ENCODE measurements at places on chromosomes 2 and 18. TPM values are rescaled to one million over a fixed set of nuclear protein-coding genes. Genes with fewer than 3 reads are reported as not detected.
A peak's percentile ranks its signal among the peaks of the same experiment; 100 is the strongest.

GRCh38 chr18:293536-293935 lies 25.7 kb upstream of the THOC1 start:
- no peak for DNase-seq
- no peaks in the 10 kb centered on the region for H3K36me3 ChIP-seq
- no peaks in the 10 kb centered on the region for H3K4me1 ChIP-seq

DNA sequence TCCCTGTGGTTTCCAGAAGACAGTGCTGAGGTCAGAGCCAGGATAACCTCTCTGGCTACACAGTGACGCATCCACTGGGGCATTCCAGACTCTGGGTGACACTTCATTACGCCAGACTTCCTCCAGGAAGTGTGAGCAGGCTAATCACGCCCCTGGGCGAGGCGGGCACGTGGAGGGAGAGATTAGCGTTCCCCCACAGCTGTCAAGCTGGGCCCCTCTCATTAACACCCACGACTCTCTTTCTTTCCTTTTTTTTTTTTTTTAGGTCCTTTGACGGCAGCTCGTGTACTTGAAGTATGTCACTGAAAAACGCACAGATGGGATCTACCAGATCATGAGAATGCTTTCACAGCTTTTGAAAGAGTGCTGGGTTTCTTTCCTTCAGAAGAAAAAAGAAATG lies 274.6 kb downstream of the AFF3 start:
- no peaks in the 10 kb centered on the region for H3K36me3 ChIP-seq
- DNase-seq = peak; percentile 56
- H3K27me3 ChIP-seq = no peaks in the 10 kb centered on the region

DNA sequence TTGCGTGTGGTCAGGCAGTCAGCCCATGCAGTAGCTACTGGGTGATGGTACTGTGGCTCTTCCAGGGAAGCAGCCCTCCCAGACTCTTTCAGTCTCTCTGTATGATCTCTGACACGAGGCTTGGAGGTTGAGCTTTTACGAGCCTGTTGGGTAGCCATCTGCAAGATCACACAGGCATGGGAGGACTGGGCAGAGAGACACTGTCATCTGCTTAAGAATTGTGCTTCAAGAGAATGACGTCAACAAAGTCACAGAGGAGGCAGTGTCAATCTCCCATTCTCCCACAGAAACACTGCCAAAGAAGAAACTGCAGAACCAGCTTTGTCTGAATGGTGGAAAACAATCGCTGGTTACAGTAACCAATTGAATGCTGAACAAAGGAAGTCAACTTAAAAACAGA lies 78.4 kb upstream of the MC2R start:
- H3K27me3 ChIP-seq = no peaks in the 10 kb centered on the region
- H3K4me1 ChIP-seq = no peaks in the 10 kb centered on the region
- H3K4me3 ChIP-seq = no peak overlapping the region
- no peak overlapping the region for H3K27ac ChIP-seq
- DNase-seq = no peak

DNA sequence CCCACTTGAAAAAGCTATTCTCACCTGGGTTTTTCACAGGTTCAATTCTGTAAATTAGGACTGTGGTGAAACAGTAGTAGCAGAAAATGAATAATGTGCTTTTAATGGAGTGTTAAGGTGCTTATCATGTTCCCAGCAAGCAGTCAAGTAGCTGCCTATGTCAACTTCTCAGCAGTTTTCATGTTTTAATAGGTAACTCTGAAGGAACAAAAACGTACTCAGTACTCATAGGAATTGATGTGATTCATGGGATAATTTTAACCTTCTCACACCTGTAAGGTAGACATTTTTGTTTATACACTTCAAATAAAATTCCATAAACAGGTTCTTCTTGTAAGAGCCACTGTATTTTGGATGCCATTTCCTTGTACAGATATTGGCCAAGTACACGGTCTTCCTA lies 801.6 kb downstream of the MBD2 start:
- no peaks in the 10 kb centered on the region for H3K27me3 ChIP-seq
- H3K27ac ChIP-seq = no peak overlapping the region
- H3K4me3 ChIP-seq = no peak overlapping the region
- H3K4me1 ChIP-seq = no peaks in the 10 kb centered on the region
- H3K36me3 ChIP-seq = peaks cover 6% of the 10 kb centered on the region

DNA sequence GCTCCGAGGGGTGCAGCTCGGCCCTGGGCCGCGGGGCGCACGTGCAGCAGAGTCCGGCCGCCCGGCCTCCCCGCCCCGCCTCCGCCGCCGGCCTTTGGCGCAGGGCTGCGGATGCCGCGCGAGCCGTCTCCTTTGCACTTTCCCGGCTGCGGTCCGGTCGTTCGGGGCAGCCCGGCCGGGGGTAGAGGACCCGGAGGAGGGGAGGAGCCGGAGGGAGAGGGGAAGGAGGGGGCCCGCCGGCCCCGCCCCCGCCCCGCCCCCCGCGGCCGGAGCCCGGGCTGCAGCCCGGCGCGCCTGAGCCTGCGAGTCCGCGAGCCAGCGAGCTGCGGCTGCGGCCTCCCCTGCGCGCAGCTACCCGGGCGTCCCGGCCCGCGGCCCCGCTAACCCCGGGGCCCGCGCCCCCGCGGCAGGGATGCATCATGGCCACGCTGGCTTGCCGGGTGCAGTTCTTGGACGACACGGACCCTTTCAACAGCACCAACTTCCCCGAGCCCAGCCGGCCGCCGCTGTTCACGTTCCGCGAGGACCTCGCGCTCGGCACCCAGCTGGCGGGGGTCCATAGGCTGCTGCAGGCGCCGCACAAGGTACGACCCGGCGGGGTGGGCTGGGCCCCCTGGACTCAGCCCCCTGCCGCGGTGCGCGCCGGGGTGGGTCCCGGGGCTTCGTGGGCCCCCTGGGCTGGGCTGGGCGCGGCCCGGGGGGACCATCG lies at the start of gene FHOD3:
FHOD3 (plus strand) TSS at position 297 of the 709 bp plus-strand sequence; CDS start at position 420, 123 bp downstream.
- DNase-seq = peak; percentile 54
- no peak within 1 kb of the TSS for H3K27ac ChIP-seq
- H3K4me3 ChIP-seq = no peak within 1 kb of the TSS
- H3K36me3 ChIP-seq = no peaks in the 10 kb centered on the region
- peaks cover 6% of the 10 kb centered on the region for H3K4me1 ChIP-seq

GRCh38 chr2:178827739-178828485 lies 20.7 kb upstream of the TTN start:
- no peak overlapping the region for H3K27ac ChIP-seq
- no peak for DNase-seq
- no peaks in the 10 kb centered on the region for H3K36me3 ChIP-seq
- no peaks in the 10 kb centered on the region for H3K4me1 ChIP-seq
- no peak overlapping the region for H3K4me3 ChIP-seq

- no peak overlapping the region for H3K4me3 ChIP-seq
- DNase-seq = no peak
- peaks cover 26% of the 10 kb centered on the region for H3K36me3 ChIP-seq
- H3K27ac ChIP-seq = no peak overlapping the region
Measured at GRCh38 chr2:26249625-26250024, 4.9 kb downstream of the HADHB start.

- peaks cover 21% of the 10 kb centered on the region for H3K36me3 ChIP-seq
- H3K4me1 ChIP-seq = peaks cover 26% of the 10 kb centered on the region
- H3K27ac ChIP-seq = no peak overlapping the region
- H3K27me3 ChIP-seq = no peaks in the 10 kb centered on the region
Measured at GRCh38 chr2:32712870-32713269, 85.0 kb downstream of the TTC27 start.

DNA sequence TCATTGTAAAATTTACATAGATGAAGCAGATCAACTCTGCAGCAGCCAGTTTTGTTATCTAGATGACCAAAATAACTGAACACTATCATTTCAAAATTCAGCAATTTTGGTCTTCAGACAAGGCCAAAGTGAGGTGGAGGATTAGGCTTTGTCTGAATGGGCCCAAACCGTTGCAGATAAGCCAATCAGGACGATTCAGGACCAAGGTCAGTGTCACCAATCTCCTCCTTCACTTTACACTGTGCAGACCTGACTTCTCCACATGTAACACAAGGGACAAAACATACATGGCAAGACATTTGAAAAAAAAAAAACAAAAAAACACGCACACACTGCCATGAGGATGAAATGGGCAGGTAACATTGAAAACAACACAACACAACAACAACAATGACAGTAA lies 211.2 kb downstream of the NAPG start:
- DNase-seq = peak; percentile 24
- H3K4me3 ChIP-seq = no peak overlapping the region
- no peak overlapping the region for H3K27ac ChIP-seq
- H3K4me1 ChIP-seq = peaks cover 6% of the 10 kb centered on the region
- H3K27me3 ChIP-seq = peaks cover 11% of the 10 kb centered on the region

GRCh38 chr18:77911971-77912605 lies 662.4 kb downstream of the GALR1 start:
- no peak overlapping the region for H3K27ac ChIP-seq
- no peak overlapping the region for H3K4me3 ChIP-seq
- H3K36me3 ChIP-seq = no peaks in the 10 kb centered on the region
- H3K27me3 ChIP-seq = peaks cover 12% of the 10 kb centered on the region

GRCh38 chr2:12091201-12091806 lies 344.9 kb downstream of the LPIN1 start:
- no peaks in the 10 kb centered on the region for H3K27me3 ChIP-seq
- H3K4me1 ChIP-seq = peaks cover 42% of the 10 kb centered on the region
- H3K27ac ChIP-seq = no peak overlapping the region
- no peak overlapping the region for H3K4me3 ChIP-seq
- no peaks in the 10 kb centered on the region for H3K36me3 ChIP-seq

DNA sequence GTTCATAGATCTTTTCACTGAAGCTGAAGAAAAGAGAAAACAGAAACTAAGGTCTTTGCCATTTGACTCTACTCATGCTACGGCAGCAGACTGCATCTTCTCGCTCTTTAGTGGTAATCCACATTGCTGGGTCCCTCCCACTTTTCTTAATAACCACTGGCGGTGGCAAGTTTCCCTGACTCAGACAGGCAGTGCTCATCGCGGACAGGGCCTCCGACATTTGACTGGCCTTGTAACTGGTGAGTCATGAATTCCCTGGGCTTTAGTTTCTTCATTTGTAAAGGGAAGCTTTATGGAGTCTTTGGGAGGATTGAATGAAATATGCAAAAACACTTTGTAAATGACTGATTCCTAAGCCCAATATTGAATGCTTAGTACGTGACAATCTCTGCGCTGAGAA lies 238.2 kb upstream of the RBBP8 start:
- peaks cover 8% of the 10 kb centered on the region for H3K4me1 ChIP-seq
- H3K27me3 ChIP-seq = no peaks in the 10 kb centered on the region
- peak; percentile 95 for DNase-seq

- no peaks in the 10 kb centered on the region for H3K4me1 ChIP-seq
- peaks cover 14% of the 10 kb centered on the region for H3K36me3 ChIP-seq
- H3K4me3 ChIP-seq = no peak overlapping the region
- no peak overlapping the region for H3K27ac ChIP-seq
- no peaks in the 10 kb centered on the region for H3K27me3 ChIP-seq
Measured at GRCh38 chr2:68141875-68142274, 15.8 kb upstream of the PNO1 start.

- H3K4me1 ChIP-seq = peaks cover 6% of the 10 kb centered on the region
- H3K36me3 ChIP-seq = no peaks in the 10 kb centered on the region
- no peaks in the 10 kb centered on the region for H3K27me3 ChIP-seq
- H3K4me3 ChIP-seq = no peak overlapping the region
Measured at GRCh38 chr2:106272216-106272807, 78.2 kb upstream of the UXS1 start.

GRCh38 chr2:118197011-118197675 lies 108.9 kb downstream of the INSIG2 start:
- peaks cover 5% of the 10 kb centered on the region for H3K36me3 ChIP-seq
- H3K4me1 ChIP-seq = no peaks in the 10 kb centered on the region
- no peak overlapping the region for H3K4me3 ChIP-seq
- no peak overlapping the region for H3K27ac ChIP-seq

HOXD4 gene
- not detected for total RNA-seq

GALNT1 gene
- 83.2 TPM for total RNA-seq

LGALSL gene
- 11.4 TPM for total RNA-seq

ITGA6 gene
- 315 TPM for total RNA-seq

SERPINB11 gene
- not detected for total RNA-seq

SP9 gene
- not detected for total RNA-seq

RAD51AP2 gene
- total RNA-seq = 0.14 TPM

CENPA gene
- total RNA-seq = 19.7 TPM
